ENCODE measurements at places on chromosomes 2 and 18.

DNA sequence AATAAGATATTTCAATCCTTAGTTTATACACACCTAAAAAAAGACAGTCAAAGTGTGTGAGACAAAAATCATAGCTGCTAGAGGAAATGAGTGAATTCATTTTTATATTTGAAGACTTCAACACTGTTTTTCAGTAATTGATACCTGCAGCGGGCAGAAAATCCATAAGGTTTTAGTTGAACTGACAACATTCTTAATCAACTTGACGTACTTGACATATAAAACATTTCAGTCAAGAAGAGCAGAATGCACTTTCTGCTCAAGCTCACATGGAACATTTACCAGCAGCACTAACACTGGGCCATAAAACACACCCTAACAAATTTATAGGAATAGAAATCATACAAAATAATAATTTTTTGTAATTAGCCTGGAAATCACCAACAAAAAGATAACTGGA, 959.6 kb upstream of the SOX11 start:
- no peak for DNase-seq

- no peak for DNase-seq
These were observed 62.1 kb upstream of the DYNAP start for GRCh38 chr18:54528942-54529376.

DNA sequence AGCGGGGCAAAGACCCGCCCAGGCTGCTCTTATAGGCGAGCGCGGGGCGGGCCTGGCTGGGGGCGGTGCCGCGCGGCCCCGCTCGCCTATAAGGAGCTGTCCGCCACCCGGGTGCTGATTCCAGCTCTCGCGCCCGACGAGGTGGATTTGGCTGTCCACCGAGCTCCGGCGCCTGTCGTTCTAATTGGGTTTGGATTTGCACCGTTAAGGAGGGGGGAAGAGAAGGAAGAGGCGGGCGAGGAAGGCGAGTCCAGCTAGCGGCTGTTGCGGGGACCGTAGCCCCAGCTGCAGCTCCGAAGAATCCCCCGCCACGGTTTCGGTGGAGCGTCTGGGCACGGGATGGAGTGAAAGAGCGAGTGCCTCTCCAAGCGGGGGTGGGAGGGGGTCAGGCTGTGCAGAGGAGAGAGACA, at the start of gene CNTNAP5:
Gene CNTNAP5, plus strand, starts transcription at position 117 of the 410 bp plus-strand sequence. CDS start 364 bp downstream, outside the sequence.
- no peak for DNase-seq

DNA sequence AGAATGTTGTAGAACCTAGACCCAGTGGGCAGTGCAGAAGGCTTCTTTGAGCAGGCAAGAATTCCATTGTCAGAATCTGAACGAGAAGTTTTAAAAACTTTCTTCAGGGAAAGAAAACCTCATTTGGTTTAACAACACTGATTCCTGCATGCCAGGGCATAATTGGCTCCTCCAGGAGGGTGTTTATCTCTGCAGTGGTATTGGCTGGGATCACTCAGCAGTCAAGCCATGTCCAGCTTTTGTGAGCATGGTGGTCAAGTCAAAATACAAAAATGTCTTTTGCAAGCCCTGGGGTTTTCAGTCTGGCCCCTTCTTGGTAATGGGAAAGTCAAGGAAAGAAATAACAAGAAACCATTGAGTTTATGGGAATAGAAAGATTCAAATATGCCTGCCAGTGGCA, 28.3 kb downstream of the FHOD3 start:
- no peak for DNase-seq

DNA sequence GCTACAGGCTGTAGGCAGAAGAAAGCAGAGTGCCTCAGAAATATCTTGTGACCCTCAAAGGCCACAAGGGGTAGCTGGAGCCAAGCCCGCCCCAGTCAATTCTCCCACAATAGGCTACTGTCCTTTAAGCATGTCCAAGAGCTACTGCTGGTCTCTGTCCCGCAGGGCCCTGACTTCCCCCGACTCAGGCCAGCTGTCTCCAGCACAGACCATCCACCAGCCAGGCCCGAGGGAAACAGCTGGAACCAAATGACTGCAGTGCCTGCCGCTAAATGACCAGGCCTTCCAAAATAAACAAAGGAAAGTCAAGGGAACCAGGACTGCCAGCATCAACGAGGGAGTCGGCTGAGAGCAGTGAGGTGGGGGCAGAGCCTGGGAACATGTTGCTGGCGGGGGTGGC, 36.7 kb downstream of the MCFD2 start:
- DNase-seq = no peak

- no peak for DNase-seq
These were observed 336.9 kb downstream of the BCL11A start for GRCh38 chr2:60216452-60216995.

DNA sequence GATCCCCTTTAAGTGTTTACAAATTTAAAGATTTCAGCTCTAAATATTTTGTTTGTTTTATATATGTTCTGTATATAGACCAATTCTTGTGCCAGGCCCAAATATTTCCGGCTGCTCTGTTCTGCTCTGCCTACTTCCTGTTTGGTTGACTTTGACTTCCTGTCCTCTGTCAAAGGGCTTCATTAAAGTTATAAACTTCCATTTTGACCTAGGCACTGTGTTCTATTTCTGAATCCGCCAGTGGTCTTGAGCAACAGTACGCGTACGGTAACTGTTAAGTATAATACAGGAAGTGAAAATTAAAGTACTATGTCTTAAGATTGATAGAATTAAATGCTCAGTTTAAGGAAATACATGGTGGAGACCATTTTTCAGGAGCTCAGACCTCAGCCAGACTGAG, 13.5 kb upstream of the REL start:
- DNase-seq = no peak

GRCh38 chr2:183079139-183079775, 710 bp downstream of the DUSP19 start:
- DNase-seq = no peak

- no peak for DNase-seq
These were observed 237.6 kb downstream of the PRKCE start for GRCh38 chr2:45889053-45889452.

DNA sequence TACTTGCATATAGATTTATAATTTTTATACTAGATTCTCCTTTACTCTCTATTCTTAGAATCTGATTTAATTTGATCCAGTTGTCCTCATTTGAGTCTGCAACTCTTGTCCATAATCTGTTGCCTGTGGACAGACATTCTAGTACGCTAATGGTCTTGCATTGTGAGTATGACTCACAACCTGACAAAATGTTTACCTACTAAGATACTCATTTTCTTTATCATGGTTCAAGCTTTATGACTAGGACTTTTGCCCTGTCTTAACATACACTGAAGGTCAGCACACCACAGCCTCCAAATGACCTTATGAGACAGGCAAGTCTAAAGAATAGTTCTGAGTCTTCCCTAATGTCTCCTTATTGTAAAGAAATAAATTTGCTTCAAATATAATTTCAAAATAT, 142.3 kb upstream of the CDH7 start:
- no peak for DNase-seq

DNA sequence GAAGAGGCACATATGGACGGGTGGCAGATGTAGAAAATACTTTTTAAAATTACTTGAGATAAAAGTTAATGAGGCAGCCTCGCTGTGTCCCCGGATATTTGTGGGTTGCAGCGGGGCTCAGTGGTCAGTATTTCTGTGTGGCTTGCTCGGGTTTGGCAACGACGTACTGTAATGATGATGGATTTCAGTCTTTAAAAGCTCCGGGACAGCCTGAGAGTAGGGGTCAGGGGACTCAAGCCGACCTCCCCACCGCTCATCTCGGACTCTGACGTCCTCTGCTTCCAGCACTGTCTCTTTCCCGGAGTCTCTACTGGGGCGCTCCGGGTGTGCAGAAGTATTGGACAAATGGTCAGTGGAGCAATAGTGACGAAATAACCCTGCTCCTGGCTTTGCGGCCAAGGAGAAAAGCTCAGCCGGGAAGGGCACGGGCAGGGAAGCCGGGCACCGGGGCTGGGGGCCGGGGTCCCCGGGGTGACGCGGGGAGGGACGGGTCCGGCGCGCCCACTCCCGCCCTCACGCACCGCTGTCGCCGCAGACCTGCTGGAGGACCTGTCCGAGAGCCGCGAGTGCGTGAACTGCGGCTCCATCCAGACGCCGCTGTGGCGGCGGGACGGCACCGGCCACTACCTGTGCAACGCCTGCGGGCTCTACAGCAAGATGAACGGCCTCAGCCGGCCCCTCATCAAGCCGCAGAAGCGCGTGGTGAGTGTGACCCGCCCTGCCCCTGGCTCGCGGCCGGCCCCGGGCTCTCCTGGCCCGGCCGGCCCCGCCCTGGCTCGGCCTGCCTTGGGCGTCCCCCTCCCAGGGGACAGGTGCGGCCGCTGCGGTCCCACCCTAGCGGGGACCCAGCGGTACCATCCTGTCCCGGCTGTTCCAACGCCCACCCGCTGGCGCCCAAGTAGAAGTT, 7.3 kb downstream of the GATA6 start:
- DNase-seq = no peak

DNA sequence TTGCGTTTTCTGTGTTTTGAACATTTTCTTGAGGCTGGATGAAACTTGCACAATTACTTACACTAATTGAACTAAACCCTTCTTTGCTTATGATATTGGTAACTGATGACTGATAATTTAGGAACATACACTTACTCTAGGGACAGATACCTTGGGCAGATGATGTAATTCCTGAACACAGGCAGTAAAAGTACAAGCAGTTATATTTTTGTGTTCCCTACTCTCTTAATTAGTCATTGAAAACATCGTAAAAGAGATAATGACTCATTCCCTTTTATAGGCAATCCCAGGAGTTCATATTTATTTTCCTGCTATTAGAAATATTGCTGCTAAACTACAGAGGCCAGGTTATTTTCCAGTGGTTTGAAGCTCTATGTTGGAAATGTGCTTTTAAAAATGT, 46.4 kb downstream of the CCDC85A start:
- no peak for DNase-seq

- DNase-seq = no peak
These were observed 70.8 kb downstream of the TNS1 start for GRCh38 chr2:217931846-217932560.

DNA sequence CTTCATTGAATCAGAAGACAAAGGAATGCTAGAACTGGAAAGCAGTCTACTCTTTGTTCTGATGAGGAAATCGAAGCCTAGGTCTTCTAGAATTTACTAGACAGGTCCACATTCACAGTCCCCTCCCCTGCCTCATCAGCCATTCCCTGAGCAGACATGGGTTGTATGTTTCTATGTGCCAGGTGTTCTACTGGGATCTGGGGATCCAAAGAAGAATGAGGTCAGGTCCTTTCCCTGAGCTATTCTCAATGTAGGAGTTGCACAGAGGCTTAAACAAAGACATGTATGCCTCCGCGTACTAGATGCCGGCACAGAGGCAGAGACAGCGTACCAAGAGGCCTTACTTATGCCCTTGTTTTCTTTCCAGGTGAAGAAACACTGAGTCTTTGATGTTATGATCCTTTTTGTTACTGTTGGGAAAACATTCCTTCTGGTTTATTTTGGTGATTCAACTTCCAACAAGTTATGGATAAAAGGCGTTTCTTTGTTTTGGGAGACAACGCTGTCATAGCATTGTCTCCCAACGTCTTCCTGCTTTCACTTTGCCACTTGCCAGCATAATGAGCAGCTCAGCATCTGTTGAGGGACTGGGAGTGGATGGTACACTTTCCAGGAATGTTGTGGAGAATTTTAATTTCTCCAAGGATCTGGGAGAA, 174.4 kb downstream of the ALPK2 start:
- no peak for DNase-seq

- DNase-seq = peak; percentile 74
These were observed 13.9 kb upstream of the UGP2 start for GRCh38 chr2:63827749-63828148.

- DNase-seq = no peak
These were observed 68.3 kb downstream of the MRO start for GRCh38 chr18:50751490-50751889.

- no peak for DNase-seq
These were observed 62.7 kb downstream of the CYP1B1 start for GRCh38 chr2:38013158-38013752.

- no peak for DNase-seq
These were observed 20.5 kb downstream of the RND3 start for GRCh38 chr2:150466741-150467620.

GRCh38 chr2:237471438-237472186, 15.4 kb upstream of the MLPH start:
- DNase-seq = no peak

DNA sequence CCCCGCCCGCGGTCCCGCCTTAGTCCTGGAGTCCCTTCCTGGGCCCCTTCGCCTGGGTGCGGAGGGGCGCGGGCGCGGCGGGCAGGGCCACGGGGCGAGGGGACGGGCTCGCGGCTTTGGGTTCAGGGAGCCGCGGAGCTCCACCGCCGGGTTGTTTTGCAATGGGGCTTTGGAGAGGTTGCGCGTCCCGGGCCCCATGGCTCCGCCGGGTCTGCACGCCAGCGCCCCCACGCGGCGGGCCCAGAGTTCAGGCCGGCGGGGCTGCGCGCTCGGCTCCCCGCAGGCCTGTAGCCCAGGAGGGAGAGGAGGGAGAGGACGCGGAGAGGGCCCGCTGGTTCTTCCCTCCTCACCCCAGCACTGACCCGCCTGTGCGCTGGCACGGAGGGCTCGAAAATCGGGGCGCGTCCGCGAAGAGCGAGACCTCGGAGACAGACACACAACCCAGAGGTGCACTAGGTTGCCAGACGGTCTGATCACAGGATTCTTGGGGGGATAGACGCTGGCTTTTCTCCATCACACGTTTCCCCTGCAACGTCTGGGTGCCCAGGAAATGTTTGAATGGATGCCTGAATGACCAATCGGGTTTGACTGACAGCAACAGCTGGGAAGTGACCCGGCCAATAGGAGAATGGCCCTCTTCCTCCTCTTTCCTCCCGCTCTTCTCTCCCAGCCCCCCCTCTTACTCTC, 4.9 kb upstream of the SIX2 start:
- DNase-seq = peak; percentile 90

- no peak for DNase-seq
These were observed 161.5 kb upstream of the KCNJ3 start for GRCh38 chr2:154537024-154537423.

GRCh38 chr2:14418115-14418514, 214.4 kb upstream of the LRATD1 start:
- DNase-seq = no peak

DNA sequence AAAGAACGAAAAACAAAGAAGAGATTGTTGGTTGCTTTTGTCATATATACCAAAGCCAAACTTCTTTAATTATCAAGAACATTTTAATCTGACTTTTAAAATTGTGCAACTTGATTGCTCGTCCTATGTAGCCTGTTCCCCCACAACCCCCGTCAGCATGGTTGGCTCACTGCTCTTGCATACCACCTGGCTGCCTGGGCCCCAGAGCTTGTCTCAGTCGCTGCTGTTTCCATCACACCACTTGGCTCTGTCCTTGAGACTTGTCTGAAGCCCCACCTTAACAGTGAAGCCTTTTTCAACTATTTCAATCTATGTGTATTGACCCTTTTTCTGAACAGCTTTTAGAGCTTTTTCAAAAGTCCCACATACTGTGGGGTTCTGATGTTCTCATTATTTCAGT, 270.8 kb downstream of the ZNF407 start:
- no peak for DNase-seq

- no peak for DNase-seq
These were observed 79.7 kb upstream of the TRIB2 start for GRCh38 chr2:12636837-12637581.

- no peak for DNase-seq
These were observed 96.9 kb downstream of the HNRNPLL start for GRCh38 chr2:38505779-38506178.
